ENCODE measurements at places on chromosomes 6 and 20. TPM values are rescaled to one million over a fixed set of nuclear protein-coding genes. Genes with fewer than 3 reads are reported as not detected.

Gene HS3ST5
- 0.55 TPM for total RNA-seq

Gene ZNF311
- total RNA-seq, result 2.8 TPM

Gene HLA-DRB5
- total RNA-seq, result not detected

Gene NOTCH4
- total RNA-seq, result 0.96 TPM

Gene SLC22A7
- total RNA-seq, result not detected

Gene TFAP2C
- total RNA-seq, result 38.4 TPM

Gene B4GALT5
- total RNA-seq, result 35.2 TPM

Gene FAM217A
- total RNA-seq, result not detected

Gene KHDC1L
- 0.28 TPM for total RNA-seq

Gene SYCP2L
- total RNA-seq, result 0.38 TPM

Gene RCAN2
- total RNA-seq, result 2.8 TPM

Gene PDE7B
- not detected for total RNA-seq

Gene ADAT2
- 9.1 TPM for total RNA-seq

Gene OR12D3
- total RNA-seq, result not detected
